Erythroblast (primary cell): ENCODE measurements at places on chromosomes 11 and 22.
A peak's percentile ranks its signal among the peaks of the same experiment; 100 is the strongest.

- DNase-seq: no peak
Observed at GRCh38 chr11:17739945-17740338, 5.4 kb downstream of the KCNC1 start.

- peak; percentile 71 for DNase-seq
Observed at GRCh38 chr22:46006379-46007002, 29.5 kb upstream of the WNT7B start.

DNA sequence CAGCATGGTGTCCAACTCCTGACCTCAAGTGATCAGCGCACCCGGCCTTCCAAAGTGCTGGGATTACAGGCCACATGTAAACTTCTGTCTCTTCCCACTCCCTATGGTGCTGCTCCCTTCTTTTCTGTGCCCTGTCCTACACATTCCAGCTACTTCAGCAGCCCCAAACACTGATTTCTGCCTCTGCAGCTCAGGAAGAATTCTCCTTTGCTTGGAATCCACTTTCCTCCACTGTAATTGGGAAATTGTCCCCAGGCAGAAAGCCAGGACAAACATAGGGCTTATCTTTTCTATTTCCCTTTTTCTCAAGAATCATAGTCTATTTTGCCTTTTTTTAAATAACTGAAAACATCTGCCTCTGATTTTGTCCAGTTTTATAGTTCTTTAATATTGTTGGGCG is 21.3 kb upstream of the DRG1 start:
- DNase-seq: no peak

DNA sequence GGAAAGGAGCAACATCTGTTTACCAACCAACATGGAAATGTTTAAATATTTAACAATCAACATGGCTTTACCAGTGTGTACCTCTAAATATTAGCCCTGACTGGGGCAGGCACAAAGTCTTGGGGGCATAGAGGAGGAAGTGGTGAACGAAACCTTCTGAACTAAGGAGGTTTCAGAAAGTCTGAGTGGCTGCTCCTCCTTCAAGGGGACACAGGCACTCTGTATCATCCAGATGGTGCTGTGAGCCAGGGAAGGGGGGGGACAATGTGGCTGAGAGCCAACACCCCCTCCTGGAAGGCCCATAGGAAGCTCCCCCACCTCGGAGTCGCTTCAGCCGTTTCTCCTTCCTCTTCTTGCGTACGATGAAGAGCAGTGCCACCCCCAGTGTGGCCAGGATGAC is 107.7 kb downstream of the CEP164 start:
- no peak for DNase-seq

DNA sequence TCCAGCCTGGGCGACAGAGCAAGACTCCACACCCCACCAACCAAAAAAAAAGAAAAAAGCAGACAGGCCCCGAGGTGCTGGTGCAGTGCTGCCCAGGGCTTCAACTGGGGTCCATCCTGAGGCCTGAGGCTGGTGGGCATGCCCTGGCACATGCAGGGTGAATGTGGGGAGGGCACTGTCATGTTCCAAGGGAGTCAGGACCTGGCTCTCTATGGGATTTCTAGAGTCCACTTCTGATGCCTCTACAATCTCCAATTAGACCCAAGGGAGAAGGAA is 10.1 kb downstream of the CENPM start:
- no peak for DNase-seq

GRCh38 chr22:30989474-30989873 is 20.4 kb downstream of the TUG1 start:
- DNase-seq: no peak

DNA sequence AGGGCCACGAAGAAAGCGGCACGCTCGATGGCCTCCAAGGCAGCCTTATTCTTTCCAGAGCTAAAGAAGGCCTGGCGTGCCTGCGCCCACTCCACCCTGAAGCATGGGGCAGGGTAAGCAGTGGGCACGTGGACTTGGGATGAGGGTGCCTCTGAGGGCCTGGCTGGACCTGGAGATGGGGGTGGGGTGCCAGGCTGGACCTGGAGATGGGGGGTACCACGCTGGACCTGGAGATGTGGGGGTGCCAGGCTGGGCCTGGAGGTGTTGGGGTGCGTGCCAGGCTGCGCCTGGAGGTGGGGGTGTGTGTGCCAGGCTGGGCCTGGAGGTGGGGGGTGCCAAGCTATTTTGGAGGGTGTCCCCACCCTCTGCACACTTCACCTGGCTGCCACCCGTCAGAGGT is 5.3 kb downstream of the CPT1B start:
- DNase-seq: no peak

GRCh38 chr11:96388891-96389719 is 607 bp downstream of the CCDC82 start:
- peak; percentile 85 for DNase-seq

DNA sequence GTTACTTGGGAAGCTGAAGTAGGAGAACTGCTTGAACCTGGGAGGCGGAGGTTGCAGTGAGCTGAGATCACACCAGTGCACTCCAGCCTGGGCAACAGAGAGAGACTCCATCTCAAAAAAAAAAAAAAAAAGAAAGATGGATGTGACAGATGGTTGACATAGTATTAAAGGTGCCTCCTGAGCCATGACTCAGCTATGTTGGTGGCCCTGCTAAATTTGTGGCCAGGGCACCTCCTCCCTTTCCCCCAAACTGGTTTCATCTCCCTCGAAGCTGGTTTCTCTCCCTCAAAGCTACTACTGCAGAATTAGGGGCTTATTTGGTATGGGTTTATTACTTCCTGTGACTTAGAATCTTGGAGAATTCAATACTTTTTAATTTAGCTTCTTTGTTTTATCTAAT is 31.5 kb downstream of the SDHD start:
- DNase-seq: no peak

GRCh38 chr11:17691976-17692375 is 27.4 kb upstream of the MYOD1 start:
- DNase-seq: no peak

DNA sequence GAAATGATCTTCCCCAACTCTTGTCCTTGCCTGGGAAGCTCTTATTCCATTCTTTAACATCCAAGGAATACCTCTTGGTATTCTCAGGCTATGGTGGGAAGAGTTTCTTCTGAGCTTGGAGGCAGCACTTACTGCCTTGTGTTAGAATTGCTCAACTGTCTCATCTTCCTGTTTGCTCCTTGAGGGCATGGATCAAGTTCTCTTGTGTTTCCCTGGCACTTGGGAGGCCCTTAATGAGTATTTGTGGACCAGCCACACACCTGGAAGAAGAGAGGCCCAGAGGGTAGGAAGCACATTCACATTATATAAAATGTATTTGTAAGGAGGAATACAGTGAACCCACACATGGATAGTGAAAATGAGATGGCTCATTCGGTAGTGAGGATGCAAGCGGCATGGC is 3.4 kb upstream of the SORL1-AS1 start:
- no peak for DNase-seq

GRCh38 chr22:26890870-26891269 is 233.5 kb downstream of the MIAT start:
- no peak for DNase-seq

DNA sequence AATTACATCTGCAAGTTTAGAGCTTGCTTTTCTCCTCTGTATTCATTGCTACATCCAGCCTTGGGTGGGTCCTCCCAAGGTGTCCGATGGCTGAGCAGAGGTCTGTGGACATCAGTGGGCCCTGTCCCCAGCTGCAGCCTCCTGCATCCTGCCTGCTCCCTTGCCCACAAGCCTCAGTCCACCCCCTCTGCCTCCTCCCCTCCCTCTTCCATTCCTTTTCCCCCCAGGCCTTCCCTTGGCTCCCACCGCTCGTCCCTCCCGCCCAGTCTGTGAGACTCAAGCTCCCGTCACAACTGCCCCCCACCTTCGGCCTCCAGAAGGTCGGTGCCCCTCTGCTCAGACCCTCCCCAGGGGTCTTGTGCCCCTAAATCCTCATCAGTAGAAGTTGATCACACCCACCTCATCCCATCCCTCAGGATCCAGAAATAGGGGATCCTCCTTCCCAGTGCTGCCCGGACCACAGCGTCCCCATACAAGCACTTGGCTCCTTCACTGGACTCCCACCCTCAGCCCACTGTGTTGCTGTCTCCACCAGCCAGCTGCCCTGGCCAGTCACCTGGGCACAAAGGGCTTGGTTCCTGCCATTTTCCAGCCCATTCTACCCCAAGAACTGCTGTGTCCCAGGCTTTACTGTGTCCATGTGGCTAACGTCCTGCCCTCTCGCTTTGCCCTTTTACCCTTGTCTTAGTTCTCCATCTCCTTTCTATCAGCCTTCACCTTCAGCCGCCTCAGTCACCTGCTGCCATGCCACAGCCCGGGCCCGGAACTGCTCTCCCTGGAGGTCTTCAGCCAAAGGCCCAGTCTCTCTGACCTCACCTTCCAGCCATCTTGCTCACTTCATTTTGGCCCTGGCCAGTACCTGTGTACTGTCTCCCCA is 2.2 kb upstream of the OMP start:
- no peak for DNase-seq

GRCh38 chr11:612201-612960 is 3.4 kb downstream of the IRF7 start:
- DNase-seq: peak; percentile 47

GRCh38 chr11:116234989-116235568 is 537.7 kb downstream of the BUD13 start:
- DNase-seq: no peak

DNA sequence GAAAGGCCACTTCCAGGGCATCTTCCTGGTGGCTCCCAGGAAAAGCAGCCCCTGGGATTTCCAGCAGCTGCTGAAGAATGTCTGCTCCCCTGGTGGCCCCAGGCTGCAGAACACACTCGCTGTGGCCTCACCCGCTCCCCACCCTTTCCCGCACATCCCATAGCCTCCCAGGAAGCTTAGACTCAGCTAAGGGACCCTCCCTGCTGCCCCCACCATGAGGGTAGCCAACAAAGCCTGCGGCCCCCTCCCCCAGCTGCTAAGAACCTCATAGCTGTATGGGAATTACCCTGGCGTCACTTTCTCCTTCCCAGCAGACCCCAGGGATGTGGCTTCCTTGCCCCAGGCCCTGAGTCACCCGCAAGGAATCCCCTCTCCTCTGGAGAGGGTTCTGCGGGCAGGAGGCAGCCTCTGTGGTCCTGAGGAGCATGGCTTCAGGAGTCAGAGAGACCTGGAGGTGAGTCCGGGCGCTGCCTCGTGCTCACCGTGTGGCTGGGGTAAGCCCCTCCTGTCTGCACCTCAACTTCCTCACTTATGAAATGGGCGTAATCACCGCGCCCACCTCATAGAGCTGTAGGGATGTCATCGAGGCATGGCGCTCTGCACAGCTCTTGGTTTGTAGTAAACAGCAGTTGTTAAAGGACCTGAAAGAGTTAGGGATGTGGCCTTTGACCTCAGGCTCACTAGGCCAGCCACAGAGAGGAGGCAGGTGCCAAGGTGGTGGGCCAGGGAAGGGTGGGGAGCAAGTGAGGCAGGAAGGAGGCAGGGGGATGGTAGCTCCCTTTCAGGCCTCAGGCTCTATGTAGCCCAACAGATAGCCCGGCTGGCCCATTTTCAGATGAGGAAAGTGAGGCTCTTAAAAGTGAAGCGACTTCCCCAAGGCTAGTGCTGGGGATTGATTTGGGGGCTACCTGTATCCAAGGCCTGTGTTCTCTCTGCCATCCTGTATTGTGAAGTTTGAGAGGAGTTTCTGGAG is 71.2 kb downstream of the LRRC32 start:
- no peak for DNase-seq

DNA sequence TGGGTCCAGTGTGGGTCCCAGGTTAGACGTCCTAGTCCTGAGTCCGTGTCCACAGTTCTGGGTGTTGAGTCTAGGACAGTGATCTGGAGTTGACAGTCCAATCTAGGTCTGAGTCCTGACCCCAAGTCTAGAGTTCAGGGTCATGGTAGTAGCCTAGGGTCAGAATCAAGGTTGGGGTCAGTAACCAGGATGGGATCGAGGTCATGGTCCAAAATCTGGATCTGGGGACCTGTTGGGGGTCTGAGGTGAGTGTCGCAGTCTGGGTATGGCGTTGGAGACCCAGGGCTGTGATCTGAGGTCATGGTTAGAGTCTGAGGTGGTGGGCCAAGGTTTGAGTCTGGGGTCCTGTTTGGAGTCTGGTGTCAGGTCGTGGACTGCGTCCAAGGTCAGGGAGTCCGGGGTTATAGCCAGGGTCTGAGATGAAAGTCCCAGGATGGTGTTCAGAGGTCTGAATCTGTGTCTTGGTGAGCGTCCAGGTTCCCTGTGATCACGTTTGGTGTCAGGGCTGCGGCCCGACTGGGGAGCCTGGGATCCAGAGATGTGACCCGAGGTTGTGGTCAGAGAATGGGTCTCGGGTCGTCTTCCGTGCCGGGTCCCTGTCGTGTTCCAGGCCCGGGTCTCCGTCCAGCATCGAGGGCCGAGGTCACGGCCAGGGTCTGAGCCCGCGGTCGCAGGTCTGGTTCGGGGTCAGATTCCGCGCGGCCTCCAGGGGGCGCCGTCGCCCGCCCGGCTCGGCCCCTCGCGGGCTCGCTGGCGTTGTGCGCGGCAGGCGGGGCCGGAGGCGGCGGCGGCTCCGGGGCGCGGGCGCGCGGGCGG is 432 bp upstream of the GRK2 start:
- peak; percentile 91 for DNase-seq

- no peak for DNase-seq
Observed at GRCh38 chr11:104104664-104105063, 59.3 kb downstream of the PDGFD start.

- no peak for DNase-seq
Observed at GRCh38 chr11:84012171-84012826, 726.1 kb upstream of the CCDC90B start.

- no peak for DNase-seq
Observed at GRCh38 chr22:30234786-30235470, 11.6 kb downstream of the LIF start.

DNA sequence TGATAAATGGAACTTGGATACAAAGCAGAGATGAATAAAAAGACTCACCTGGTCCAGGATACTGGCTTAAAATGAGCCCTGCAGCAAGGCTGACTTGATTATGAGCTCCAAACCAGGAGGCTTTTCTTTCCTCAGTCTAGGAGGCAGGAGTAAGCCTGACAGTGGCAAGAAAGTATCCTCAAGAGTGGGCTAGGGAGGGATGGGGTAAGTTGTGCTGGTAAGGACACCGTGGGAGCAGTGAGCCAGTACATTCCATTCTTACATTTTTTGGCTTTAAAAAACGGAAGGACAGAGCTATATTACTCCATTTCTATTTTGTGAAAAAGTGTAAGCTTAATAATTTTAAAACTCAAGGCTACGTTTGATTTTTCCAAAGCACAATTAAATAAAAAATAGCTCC is 187.1 kb upstream of the DDI1 start:
- DNase-seq: no peak
